ENCODE measurements at places on chromosomes 16 and 17.

DNA sequence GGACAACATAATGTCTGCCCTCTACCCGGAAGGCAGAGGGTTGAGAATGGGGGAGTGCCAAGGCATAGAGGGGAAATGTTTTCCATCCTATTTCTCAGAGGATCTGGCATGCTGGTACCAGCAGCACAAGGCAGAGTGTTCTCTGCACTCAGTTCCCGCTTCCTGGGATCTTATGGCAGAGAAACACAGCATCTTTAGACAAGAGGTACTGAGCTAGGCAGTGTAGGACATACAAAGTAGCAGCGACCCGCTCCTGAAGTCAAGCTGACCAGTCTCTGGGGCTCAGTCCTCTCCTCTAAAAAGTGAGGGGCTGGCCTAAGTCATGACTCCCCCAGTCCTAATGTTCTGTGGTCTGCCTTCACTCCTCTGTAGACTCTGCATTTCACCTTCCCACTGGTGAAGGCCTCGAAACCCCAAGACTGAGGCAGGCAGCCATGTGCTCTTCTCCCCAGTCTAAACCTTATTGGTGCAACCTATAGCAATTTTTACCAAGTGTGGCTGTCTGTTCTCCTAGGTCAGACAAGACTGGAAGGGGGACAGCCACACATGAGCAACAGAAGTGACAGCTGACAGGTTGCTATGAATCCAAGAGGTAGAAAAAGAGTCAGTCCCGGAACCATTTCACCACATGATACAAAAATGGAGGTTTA is 11.3 kb upstream of the TSPOAP1 start:
- no peak for DNase-seq

DNA sequence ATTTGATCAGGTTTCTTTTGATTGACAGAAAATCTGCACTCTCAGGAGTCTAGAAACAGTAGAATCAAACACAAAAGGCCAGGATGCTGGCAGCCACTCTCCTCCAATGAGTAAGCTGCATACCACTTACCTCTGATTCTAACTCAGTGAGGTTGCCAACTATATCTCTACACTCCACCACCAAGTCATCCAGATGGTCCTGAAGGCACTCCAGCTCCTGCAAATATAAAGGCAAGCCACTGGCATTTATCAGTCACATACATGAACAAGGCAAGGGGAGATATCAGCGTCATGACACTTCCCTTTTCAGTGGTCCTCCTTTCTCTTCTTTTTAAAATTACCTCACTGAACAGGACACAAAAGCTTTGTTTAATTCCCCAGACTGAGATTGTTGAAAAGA is 53.1 kb upstream of the CLEC18B start:
- DNase-seq: no peak

DNA sequence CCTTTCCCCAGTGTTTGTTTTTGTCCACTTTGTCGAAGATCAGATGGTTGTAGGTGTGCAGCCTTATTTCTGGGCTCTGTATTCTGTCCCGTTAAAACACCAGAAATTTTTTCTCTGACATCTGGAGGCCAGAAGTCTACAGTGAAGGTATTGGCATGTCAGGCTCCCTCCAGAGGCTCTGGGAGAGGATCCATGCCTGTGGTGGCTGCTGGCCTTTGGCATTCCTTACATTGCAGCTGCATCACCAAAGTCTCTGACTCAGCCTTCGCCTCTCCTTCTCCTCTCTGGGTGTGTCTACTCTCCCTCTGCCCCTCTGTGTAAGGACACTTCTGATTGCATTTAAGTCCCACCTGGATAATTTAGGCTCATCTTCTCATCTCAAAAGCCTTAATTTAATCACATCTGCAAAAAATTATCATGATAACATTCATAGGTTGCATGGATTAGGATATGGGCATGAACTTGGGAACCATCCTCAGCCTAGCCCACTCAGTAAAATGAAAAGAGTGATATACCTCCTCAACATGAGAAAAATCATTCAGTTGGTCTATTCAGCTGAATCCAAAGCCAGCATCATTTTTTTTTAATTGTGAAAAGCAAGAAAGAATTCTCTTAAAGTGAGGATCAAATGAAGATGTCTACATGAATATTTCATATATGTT is 78.0 kb downstream of the MAP2K6 start:
- no peak for DNase-seq

GRCh38 chr17:72249441-72249840 is 128.6 kb downstream of the SOX9 start:
- DNase-seq: no peak

DNA sequence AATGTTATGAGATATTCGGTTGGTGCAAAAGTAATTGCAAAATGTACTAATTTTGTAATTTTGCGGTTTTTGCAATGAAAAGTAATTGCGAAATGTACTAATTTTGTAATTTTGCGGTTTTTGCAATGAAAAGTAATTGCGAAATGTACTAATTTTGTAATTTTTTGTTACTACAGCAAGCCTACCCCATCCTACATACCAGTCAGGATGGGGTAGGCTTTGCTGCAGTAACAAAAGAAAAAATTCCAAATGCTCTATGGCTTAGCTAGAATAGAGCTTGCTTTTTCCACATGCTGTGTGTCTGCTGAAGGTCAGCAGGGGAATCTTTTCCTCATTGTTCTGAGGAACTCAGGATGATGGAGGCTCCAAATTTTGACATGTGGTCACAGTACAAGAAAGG is 83.3 kb upstream of the GPRC5B start:
- no peak for DNase-seq

GRCh38 chr16:87033021-87033471 is 284.1 kb downstream of the C16orf95 start:
- no peak for DNase-seq

- no peak for DNase-seq
Observed at GRCh38 chr16:81493755-81494433, 49.3 kb downstream of the CMIP start.

DNA sequence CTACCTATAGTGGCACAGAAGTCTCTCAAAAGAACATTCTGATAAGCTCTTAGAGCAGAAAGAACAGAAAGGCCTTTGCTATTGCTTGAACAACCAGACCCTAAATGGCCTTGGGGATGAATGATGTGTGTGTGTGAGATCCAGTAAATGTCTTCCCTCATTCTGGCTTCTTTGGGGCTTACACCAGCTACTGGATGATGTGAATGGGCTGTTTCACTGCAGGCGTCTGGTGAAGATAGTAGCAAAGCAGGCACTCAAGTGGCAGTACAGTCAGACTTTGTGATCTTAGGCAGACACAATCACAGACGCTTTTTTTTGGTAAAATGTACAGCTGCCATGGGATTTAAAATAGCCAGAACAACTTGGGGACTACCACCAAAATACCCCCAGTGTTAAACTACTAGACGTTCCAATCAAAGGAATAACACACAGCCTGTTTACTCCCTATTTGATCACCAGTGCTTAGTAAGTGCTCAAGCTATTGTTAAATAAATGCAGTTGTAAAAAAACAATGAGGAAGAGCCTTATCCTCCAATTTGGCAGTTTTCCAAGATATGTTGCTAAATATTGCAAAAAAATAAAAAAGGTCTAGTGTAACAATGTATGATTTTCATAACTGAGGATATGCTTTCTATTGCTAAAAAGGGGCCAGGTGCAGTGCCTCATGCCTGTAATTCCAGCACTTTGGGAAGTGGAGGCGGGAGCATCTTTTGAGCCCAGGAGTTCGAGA is 17.9 kb downstream of the NDUFAB1 start:
- no peak for DNase-seq

DNA sequence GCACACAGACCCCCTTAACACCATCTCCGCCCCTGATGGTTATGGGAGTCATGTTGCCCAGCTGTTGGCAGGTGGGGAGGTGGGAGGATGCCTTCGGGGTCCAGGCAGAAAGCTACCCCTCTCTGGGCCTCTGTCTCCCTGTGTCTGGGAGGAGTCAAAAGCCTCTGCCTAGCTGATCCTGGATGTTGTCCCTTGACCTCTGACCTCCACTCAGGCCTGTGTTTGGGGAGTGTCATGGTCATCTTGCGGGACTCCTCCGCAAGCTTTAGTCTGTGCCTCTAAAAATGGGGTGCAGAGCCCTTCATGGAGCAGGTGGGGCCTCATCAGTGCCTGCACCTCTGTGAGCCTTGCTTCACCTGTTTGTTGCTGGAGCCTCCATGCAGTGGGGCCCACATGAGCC is 3.8 kb downstream of the LLGL1 start:
- DNase-seq: no peak

- DNase-seq: no peak
Observed at GRCh38 chr16:48408688-48409087, 23.5 kb upstream of the SIAH1 start.

DNA sequence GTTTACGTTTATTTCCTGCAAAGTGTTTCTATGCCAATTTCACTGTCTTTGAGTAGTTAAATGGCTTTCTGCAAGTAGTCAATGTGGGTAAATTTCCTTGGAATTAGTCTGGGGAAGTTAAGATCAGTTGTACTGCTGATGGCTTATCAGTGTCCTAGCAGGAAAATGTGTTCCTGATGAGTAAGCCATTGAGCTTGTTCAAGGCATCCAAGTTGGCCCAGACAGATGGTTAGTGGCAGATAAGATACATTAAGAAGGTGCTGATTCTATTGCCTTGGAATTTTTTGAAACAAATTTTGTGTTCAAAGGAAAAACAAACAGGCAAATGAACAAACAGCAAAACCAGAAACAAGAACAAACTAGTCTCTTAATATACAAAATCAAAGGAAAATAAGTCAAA is 258.4 kb downstream of the MAP2K6 start:
- no peak for DNase-seq

GRCh38 chr17:61670691-61671090 is 79.7 kb upstream of the NACA2 start:
- no peak for DNase-seq

GRCh38 chr17:75011401-75012095 is 922 bp upstream of the MRPL58 start:
- DNase-seq: no peak

DNA sequence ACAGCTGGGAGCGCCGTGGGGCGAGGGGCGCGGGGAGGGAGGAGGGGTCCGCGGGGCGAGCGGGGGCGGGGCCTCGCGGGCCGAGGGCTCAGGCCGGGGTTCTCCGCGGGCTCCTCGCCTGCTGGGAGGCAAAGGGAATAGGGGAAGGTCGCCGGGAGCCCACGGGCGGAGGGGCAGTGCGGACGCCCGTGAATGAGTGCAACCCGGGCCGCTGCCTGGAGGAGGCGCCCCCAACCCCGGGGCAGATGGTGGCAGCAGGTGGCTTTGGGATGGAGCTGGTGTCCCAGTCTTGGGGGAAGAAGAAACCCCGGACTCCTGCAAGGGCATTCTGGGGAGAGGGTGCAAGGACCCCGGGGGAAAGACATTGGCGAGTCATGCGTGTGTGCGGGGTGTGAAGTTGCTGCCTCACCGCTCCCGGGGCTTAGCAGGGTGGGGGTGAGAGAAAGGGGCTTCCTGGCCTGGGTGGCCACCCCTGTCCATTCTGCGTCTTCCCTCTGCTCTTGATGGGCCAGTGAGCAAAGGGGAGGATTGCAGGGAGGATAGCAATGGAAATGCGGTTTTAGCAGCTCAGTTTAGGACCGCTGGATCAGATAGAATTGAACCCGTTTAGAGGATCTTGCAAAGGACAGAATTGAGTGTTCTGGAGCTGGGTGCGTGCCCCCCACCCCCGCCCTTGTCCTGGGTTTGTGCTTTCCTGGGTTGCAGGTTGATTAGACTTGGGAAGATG is 526 bp downstream of the KIAA0513 start:
- DNase-seq: no peak

GRCh38 chr16:83160287-83161020 is 533.7 kb downstream of the CDH13 start:
- no peak for DNase-seq

DNA sequence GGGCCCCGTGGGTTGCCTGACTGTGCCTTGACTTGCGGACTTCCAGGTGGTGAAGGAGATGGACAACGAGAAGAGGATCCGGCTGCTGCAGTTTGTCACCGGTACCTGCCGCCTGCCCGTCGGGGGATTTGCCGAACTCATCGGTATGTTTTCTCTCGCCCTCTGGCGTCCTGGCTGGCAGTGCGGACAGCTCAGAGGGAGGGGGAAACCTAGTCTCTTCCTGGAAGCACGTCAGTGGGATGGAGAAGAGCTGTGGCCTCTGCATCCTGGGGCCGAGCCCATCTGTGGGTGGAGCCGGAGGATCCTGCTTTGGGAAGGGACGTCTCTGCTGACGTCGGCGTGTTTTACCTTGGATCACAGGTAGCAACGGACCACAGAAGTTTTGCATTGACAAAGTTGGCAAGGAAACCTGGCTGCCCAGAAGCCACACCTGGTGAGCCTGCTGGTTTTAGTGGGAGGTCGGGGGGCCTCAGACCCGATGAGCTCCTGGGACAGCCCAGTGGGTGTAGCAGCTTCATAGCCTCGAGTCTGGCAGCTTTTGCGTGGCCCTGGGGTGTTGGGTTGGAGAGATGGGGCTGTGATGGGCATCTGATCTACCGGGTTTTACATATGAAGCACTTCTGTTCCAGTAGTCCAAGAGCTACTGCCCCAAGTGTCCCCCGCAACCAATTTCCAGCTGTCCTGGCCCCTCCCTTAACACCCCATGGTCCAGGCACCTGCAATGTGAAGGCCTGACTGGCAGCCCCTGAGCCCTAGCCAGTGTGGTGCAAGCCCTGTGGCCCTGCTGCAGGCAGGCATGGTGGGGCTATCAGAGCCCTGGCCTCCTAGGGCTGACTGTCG is 11.9 kb upstream of the CLEC18A start:
- DNase-seq: no peak

DNA sequence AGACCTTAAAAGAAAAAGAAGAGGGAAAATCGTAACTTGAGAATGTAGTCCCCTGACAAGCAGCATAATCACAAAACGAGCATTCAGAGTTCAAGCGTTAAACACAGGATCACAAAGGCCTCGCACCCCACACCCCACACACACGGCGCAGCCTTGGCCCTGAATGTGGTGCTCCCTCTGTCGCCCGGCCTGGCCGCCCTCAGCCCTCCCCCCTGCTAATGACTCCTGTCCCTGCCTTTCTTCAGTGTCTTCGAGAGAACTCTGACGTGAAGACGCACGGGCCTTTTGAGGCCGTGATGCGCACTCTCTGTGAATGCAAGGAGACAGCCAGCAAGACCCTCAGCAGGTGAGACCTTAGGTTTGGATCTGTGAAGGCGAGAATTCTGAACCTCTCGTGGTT is 47.5 kb upstream of the ENDOV start:
- no peak for DNase-seq

DNA sequence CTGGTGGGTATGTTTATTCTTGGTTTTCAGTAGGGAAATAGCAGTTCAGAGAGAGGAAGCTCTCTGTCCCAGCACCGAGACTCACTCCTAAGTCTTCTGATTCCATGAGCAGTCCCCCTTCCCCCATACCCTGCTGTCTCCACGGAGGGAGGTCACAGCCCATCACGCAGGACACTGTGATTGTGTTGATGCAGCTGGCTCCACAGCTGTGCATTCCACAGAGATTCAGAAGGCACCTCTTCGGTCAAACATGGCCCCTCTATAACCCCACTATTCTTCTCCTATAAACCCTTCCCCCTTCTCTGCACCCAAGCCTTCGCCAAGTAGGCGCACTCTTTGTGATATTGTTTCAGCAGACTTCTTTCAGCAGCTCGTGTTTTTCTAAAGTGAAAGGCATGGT is 104.3 kb upstream of the HLF start:
- no peak for DNase-seq

- no peak for DNase-seq
Observed at GRCh38 chr17:81582341-81582740, 30.2 kb upstream of the FAAP100 start.

GRCh38 chr17:66518677-66519076 is 216.3 kb downstream of the PRKCA start:
- DNase-seq: no peak
